T-helper 17 cell (primary cell): ENCODE measurements at places on chromosomes 4 and X.

DNA sequence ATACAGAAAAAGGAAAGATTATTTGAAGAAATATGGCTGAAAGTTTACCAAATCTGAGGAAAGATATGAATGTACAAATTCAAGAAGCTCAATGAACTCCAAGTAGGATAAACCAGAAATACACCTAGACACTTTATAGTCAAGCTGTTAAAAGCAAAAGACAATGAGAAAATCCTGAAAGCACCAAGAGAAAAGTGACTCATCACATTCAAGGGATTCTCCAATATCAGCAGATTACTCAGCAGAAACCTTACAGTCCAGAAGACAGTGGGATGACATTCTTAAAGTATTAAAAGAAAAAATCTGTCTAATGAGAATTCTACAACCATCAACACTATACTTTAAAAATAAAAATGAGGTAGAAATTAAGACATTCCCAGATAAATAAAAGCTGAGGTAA, 223.8 kb upstream of the ZCCHC13 start:
- no peak for DNase-seq

DNA sequence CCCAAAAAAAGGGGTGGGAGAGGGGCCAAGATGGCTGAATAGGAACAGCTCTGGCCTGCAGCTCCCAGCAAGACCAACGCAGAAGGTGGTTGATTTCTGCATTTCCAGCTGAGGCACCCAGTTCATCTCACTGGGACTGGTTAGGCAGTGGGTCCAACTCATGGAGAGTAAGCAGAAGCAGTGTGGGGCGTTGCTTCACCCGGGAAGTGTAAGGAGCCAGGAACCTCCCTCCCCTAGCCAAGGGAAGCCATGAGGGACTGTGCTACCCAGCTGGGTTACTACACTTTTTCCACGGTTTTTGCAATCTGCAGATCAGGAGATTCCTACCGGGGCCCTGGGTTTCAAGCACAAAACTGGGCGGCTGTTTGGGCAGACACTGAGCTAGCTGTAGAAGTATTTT, 13.9 kb upstream of the OCIAD1 start:
- no peak for DNase-seq

- DNase-seq: no peak
These were observed 85.6 kb downstream of the CASP3 start for GRCh38 chr4:184563621-184564020.

DNA sequence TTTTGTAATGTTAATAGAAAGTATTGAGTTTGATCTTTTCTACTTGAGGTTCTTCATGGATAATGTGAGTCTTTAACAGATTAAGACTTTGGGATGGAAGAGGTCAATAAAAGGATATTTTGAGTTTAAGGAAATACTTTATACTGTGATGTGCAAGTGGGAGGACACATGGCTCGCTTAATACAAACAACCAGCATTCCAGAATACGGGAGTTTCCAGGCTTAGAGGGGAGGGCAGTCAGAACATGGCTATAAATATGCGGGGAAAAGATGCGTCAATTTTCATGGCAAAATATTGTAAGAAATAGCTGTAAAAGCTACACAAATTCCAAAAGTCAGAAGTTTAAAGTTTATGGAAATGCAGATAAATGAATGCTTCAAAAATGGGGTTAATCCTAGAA, 192.3 kb downstream of the AASDH start:
- no peak for DNase-seq

- DNase-seq: no peak
These were observed 505 bp upstream of the PKD2 start for GRCh38 chr4:88006956-88007303.

GRCh38 chr4:54277691-54278090, 48.6 kb downstream of the PDGFRA start:
- no peak for DNase-seq

- no peak for DNase-seq
These were observed 50.4 kb downstream of the MGARP start for GRCh38 chr4:139229534-139230039.

GRCh38 chr4:5711479-5712184, 631 bp downstream of the EVC start:
- DNase-seq: no peak

- no peak for DNase-seq
These were observed 7.8 kb downstream of the GATB start for GRCh38 chr4:151753056-151753455.

GRCh38 chrX:41563876-41564275, 116.7 kb downstream of the NYX start:
- DNase-seq: no peak
